ENCODE measurements at places on chromosomes 12 and 14. TPM values are rescaled to one million over a fixed set of nuclear protein-coding genes. Genes with fewer than 3 reads are reported as not detected.

DNA sequence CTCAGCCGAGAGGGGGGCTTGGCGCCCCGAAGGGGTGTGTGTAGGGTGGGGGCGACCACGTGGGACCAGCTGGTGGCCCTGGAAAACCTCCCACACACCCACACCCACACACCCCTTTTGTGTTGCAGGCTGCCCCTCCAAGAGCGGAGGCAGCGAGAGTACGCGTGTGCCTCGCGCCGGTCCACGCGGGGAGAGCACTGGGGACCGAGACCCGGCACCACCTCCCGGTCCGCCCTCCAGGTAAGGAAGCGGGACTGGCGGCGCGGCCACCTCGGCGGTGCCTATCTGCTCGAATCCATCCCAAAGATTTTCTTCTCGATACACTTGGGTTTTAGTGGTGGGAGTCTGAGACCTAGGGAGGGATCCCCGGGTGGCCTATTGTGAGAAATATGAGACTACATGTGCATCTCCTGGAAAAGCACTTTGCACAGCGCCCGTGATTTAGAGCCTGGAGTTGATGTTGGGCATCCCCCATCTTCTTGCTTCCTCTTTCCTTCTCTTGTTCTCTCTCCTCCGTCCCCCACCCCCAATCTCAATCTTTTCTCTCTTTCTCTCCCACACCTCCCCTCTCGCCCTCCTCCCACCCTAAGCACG, 393 bp downstream of the SYT1 start:
- H3K36me3 ChIP-seq = no peaks in the 10 kb centered on the region
- H3K27ac ChIP-seq = peak overlapping the region; percentile 49
- peaks cover 6% of the 10 kb centered on the region for H3K27me3 ChIP-seq
- peak overlapping the region; percentile 94 for H3K4me3 ChIP-seq
- H3K4me1 ChIP-seq = peaks cover 30% of the 10 kb centered on the region
- DNase-seq = no peak

DNA sequence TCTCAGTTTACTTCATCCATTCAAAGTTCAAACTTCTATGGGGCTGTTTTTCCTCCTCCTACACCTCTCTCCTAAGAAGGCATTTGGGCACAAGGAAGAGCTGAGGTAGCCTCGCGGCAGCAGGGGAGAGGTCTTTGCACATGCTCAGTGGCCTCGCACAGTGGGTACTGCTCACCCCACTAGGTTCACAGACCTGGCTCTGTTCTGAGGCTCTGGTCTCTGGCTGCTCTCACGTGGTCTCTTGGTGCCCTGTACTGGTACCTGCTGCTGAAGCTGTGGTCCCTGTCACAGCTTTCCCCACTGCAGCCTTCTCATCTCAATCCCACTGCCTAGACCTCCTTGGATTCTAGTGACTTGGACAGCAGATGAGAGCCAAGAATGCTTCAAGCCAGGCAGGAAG, 134.7 kb upstream of the CRY1 start:
- no peak overlapping the region for H3K4me3 ChIP-seq
- H3K36me3 ChIP-seq = no peaks in the 10 kb centered on the region
- H3K27ac ChIP-seq = no peak overlapping the region
- H3K4me1 ChIP-seq = no peaks in the 10 kb centered on the region

DNA sequence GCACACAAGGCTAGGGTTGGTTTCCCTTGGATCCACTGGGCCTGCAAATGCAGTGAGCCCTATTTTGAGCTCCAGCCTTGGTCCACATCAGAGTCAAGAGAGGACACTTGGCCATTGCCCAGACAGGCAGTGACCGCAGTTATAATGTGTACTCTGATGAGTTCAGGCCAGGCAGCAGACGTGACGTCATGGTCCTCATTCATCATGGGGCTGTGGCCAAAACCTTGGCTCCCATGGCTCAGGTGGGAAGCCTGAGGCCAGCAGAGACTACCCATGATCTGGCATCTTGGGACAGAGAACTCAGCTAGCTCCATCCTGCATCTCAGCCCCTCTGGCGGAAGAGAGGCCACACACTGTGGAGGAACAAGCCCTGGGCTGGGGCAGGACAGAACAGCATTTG, 16.4 kb downstream of the TMEM63C start:
- no peaks in the 10 kb centered on the region for H3K4me1 ChIP-seq
- H3K27ac ChIP-seq = no peak overlapping the region
- H3K4me3 ChIP-seq = no peak overlapping the region
- H3K27me3 ChIP-seq = peaks cover 40% of the 10 kb centered on the region
- DNase-seq = no peak

GRCh38 chr14:21203470-21204166, 47.8 kb upstream of the OR5AU1 start:
- H3K4me1 ChIP-seq = peaks cover 40% of the 10 kb centered on the region
- DNase-seq = no peak

GRCh38 chr14:54894995-54895394, 7.6 kb downstream of the GCH1 start:
- H3K27ac ChIP-seq = no peak overlapping the region
- H3K36me3 ChIP-seq = no peaks in the 10 kb centered on the region
- no peak overlapping the region for H3K4me3 ChIP-seq
- H3K4me1 ChIP-seq = peaks cover 19% of the 10 kb centered on the region

The RNASE7 gene
- total RNA-seq = not detected

The APOF gene
- total RNA-seq = not detected

Measured in HFFc6 (cell line).